ENCODE measurements at places on chromosomes 7 and 10.

- no peak for DNase-seq
Measured at GRCh38 chr10:17006631-17007417, 122.8 kb downstream of the CUBN start.

GRCh38 chr7:741191-741671, 14.2 kb upstream of the PRKAR1B start:
- DNase-seq, result no peak

DNA sequence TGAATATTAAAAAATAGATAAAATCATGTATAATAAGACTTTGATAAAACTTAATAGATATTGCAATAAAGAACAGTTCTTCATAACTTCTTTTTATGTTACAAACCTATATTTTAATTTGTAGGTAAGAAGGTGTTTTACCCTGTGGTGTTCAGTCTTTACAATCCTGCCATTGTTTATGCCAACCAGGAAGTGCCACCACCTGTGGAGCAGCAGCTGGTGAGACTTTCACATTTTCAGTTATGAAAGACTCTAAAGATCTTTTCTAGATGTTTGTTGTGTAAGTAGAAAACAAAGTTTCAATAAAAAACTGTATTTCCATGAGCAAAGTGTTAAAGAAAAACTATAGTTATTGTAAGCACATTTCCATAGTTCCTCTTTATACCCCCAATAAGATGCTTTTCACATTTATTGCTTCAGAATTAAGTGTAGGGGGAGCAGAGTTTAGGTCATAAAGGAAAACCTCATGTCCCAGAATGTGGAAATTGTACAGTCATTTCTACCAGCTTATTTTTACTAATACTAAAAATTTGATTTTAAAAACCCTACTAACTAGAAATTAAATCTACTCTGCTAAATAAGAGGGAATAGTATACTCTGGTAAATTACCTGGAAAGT, 28.7 kb downstream of the CSGALNACT2 start:
- DNase-seq, result no peak

DNA sequence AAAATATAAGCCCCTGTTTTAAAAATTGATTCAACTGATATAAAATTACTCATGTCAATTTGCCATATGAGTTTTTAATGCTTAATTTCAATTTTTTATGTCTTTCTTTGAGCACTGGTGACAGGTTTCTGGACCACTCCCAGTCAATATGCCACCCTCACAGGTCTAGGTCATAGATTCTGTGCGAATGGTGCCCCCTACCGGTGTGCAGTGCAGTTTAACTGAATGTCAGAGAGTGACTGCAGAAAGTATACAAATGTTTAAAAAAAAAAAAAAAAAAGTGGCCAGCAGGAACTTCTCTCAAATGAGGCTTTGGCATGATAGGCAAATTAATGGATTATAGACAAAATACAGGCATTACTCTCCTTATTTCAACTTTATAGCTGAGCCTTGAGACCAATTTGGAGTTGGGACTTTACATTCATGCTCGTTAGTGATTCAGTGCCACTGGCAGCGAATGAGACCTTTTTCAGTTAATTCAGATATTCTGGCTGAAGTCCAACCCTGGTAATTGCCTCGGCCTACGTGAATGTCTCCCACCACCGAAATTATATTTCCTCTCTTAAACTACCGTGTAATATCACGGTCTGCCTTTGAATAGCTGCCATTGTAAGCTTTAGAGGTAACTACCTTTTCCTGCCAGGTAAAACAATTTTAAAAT, 427.6 kb downstream of the PHTF2 start:
- peak; percentile 63 for DNase-seq

DNA sequence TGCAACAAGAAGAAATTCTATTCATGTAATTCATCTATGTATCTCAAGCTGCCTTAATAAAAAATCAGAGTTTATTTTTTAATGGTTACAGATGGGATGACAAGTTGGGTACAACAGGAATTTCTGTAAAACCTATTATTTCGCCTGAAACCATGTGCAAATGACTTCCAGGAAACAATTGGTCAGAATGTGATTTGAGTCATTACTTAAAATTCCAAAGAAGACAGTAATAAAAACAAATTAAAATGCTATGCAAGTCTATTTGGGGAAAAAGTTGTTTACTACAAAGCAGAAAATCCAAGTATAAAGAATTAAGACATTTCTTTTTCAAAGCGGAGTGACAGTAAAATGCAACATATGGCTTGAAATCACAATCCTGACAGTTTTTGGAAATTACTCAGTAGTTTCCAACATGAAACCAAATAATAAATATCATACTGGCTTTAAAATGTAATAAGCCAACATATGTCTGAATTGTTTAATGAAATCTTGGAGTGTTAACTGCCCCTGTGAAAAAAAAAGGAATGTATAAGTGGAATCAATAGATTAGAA, 41.5 kb upstream of the SEMA3C start:
- no peak for DNase-seq

GRCh38 chr10:80371467-80371866, 14.9 kb downstream of the DYDC2 start:
- DNase-seq, result no peak

- no peak for DNase-seq
Measured at GRCh38 chr7:39754326-39755120, 131.2 kb downstream of the RALA start.

- DNase-seq, result peak; percentile 98
Measured at GRCh38 chr7:100271716-100272537, 35.6 kb upstream of the SPDYE3 start.

GRCh38 chr7:45104844-45105587, 6.5 kb downstream of the TBRG4 start:
- no peak for DNase-seq

DNA sequence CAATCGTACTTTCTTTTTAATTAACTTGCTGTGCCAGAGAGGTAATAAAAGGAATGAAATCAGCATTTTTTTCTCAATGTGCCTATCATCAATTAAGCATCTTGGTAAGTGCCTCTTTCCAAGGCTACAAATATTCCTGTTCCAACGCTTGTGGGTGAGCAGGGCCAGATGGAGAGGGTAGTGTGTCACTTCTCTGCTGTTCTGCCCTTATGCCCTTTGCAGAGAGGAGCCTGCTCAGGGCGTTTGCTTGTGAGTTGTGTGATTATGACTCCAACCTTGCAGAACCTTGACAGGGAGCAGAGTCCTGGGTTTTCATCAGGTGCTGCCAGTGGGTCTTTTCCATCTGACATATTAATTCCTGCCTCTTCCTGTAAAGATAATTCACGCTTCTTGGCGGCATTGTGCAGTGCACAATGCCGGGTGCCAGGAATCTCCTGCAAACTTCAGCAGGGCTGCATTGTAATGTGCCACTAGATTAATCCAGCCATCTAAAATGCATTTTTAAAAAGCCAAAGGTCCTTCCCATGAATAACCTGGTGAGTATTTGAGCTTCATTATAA, 234.4 kb downstream of the ARHGAP12 start:
- DNase-seq, result no peak

DNA sequence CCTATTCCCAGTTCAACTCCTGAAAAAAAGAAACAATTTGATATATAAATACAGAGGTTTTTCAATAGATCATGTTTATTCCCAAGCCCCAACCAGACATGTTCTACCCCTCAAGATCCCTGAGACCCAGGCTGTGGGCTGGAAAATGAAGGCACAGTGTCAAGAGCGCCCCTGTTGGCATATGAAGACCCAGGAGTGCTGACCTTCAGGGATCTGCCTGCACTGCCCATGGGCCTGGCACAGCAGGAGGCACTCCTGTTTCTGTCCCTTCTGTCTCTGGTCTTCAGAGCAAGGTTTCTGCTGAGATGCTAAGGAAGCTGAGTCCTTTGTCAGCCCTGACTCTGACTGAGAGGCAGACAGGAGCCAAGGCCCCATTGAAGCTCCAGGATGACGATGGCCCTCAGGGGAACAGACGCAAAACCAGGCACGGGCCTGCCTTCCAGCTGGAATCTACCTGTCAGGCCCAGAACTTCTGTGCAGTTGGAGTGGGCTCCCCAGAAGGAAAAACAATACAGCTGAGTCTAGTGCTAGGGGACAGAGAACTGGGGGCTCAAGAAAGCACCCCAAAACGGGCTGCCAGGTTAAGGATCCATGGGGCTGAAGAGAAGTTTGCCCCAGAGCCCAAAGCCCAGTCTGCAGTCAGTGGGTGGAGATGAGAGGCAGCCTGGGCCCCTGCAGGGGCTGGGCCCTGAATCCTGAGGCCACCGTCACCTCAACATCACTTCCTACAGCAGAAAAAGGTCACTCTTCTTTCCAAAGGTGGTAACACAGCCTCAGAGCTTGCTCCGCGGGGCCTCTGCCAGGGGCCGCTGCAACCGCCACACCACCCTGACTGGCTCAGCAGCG, 6.7 kb upstream of the AIFM2 start:
- DNase-seq, result peak; percentile 19

DNA sequence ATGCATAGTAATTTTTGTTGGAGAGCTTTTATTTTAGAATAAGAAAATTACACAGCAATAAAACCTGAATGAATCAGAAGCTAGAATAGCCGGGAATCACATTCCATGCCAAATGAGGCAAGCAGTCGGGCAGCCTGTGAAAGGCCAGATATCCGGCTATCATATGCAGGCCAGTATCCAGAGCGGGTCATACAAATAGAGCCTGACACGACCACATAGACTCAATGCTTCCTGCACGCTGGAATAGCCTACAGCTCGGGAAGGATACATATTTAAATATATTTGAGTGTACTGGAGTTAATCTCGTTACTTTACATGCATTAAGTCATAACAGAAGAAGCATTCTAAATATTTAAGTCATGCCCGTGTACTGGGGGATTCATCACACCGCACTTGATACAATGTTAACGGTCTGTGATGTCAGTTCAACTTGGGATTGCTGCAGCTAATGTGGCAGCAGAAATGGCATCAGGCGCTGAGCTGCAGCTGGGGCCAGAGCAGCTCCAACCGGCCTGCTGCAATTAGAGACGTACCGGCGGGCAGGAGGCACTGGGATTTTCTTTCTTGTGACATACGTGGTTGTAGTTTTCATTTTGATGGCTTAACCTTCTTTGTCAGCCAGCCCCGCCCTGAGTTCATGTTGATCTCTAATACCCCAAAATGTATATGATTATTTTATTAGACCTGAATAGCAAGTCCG, 112.0 kb downstream of the EBF3 start:
- no peak for DNase-seq

DNA sequence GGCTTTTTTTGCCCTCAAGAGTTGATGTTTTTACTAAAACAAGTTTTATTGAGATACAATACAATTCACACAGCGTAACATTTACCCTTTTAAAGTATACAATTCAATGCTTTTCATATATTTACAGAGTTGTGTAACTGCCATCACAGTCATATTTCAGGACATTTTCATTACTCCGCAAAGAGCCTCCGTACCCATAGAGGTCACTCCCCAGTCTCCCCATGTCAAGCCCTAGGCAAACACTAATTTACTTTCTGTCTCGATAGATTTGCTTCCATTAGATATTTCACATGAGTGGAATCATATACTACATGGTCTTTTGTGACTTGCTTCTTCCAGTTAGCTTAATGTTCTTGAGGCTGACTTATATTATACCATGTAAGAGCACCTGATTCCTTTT, 183.8 kb downstream of the PRKCQ start:
- no peak for DNase-seq
